ENCODE measurements at places on chromosomes 1 and 21. TPM values are rescaled to one million over a fixed set of nuclear protein-coding genes. Genes with fewer than 3 reads are reported as not detected.

Gene TNFRSF8
- under 0.01 TPM for total RNA-seq

Gene S100A7A
- total RNA-seq = not detected

Gene CADM3
- total RNA-seq = 15.8 TPM

Gene ADCY10
- under 0.01 TPM for total RNA-seq

Gene FCRL1
- not detected for total RNA-seq

Gene MYBPH
- not detected for total RNA-seq

Gene RNF223
- total RNA-seq = not detected

Gene TRIM67
- not detected for total RNA-seq

Gene KRTAP19-1
- total RNA-seq = not detected

Gene SLFNL1
- total RNA-seq = 0.46 TPM

Gene RGS8
- total RNA-seq = not detected

Gene SLC6A17
- total RNA-seq = not detected

Gene MAP3K21
- total RNA-seq = 1.2 TPM

Gene VHLL
- not detected for total RNA-seq

Gene PFKFB2
- total RNA-seq = 1.6 TPM

Gene HJV
- total RNA-seq = not detected

Gene PIK3CD
- 4.2 TPM for total RNA-seq

Gene CASZ1
- total RNA-seq = 0.65 TPM

Gene SPOCD1
- 19.8 TPM for total RNA-seq

Gene AKR7A3
- 0.30 TPM for total RNA-seq

Gene NMNAT2
- total RNA-seq = under 0.01 TPM

Gene SERINC2
- total RNA-seq = 2.9 TPM

Gene PDPN
- total RNA-seq = not detected

Gene PCP4
- not detected for total RNA-seq

Gene PFDN2
- total RNA-seq = 96.8 TPM

Gene RIPPLY3
- total RNA-seq = not detected

Gene CCSAP
- total RNA-seq = 6.8 TPM

Gene CGN
- total RNA-seq = 0.30 TPM
